ENCODE measurements at places on chromosomes 16 and 17.

DNA sequence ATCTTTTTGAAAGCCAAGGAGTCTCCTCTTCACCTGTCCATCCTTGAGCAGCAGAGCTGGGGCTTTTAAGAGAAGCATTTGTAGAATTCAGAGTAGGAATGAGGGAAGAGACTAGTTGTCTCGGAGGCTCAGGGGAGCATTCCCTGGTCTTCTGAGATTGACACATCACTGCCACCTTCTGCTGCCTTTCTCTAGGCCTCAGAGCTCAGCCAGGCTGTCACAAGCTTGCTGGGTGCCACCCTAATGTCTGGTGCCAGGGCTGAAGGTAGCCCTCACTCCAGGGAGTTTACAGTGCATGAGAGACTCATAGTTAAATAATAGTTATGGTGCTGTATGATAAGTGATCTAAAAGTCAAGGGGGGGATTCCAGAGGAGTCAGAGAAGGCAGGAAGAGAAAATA is 39.7 kb downstream of the B9D1 start:
- no peak for DNase-seq

- no peak for DNase-seq
Observed at GRCh38 chr17:66830451-66830850, 4.5 kb upstream of the CACNG5 start.

DNA sequence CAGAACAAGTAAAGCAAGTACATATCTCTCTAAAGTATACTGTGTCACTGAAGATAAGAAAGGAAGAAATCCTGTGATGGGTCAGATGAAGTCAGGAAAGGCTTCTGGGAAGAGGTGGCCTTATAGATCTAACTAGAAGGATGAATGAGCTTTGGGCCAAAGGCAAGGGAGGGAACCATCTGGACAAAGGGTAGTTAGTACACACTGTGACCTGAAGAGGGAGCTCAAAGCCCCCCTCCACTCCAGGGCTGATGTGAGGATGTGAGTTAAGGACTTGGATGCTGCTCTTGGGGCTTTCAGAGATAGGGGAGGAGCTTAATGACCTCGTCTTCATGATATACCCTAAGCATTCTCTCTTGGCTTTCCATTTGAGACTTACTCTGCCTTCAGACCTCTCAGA is 185.3 kb upstream of the CACNG3 start:
- DNase-seq = peak; percentile 27

DNA sequence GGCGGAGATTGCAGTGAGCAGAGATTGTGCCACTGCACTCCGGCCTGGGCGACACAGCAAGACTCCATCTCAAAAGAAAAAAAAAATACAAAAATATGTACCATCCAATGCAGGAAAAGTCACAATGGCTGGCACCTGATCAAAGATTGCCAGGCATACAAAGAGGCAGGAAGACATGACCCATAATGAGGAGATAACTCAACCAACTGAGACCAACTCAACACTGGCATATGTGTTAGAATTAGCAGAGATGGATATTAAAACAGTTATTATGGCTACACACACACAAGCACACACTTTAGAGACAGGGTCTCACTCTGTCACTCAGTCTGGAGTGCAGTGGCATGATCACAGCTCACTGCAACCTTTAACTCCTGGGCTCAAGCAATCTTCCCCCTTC is 10.6 kb downstream of the QRICH2 start:
- no peak for DNase-seq

- no peak for DNase-seq
Observed at GRCh38 chr17:40074871-40075200, 12.1 kb downstream of the THRA start.

- no peak for DNase-seq
Observed at GRCh38 chr17:69557339-69557738, 142.8 kb downstream of the MAP2K6 start.

GRCh38 chr17:48347177-48347576 is 82.8 kb downstream of the SKAP1 start:
- DNase-seq = no peak

DNA sequence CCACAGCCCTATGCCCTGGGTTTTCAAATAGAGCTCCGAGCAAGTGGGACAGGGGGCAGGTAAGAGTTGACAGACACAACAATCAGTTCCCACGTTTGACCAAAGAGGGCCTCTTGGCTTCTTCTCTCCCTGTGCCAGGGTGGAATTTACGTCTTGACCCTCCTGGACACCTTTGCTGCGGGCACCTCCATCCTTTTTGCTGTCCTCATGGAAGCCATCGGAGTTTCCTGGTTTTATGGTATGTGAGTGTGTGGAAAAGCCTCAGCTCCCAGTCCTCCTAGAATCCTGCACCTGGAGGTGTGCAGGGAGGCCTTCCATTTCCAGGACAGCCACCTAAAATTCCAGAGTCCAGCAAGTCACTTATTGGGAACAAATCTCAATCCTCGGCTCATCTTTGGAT is 42.5 kb downstream of the SLC6A2 start:
- no peak for DNase-seq

DNA sequence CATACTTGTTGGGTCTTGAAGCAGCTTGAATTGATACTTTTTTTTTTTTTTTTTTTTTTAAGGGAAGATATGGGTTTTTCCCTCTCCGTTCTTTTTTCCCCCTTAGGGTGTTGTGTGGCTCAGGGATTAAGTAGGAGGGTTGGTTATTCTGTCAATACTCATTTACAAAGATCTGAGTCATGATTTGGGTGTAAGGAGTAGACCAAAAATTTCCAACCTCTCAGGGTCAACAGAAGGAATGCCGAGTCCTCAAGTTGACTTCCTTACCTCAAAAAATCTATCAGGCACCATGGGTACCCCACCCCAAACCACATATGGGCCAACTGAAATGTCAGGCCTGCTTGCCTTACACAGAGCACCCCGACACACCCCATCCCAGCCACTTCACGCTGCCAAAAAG is 230.5 kb downstream of the CCDC182 start:
- DNase-seq = no peak

DNA sequence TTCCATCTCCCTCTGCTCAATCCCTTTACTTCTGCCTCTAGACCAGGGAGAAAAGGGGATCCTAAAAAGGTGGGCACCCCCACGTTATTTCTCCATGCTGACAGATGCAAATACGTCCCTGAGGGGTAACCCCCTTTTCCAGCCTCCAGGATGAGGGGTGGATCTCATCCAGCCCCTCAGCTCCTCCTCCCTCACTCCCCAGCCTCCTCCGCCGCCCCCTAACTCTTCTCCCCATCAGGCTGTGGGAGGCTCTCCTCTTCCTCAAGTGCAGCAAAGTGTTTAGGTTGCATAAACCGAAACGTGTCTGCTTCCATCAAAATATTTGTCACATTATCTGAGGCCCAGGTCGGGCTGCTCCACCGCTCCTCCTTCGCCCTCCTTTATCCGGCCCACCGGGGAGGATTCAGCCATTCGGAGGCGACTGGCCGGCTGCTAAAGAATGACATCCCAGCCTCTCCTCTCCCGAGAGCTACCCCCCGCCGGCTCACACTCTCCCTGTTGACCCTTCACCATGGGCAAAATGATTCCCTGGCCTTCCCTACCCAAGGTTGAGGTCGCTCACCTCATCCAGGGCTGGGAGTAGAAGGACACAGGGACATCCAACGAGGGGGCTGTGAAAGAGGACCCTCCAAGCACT is 1.2 kb upstream of the C1QL1 start:
- DNase-seq = no peak

DNA sequence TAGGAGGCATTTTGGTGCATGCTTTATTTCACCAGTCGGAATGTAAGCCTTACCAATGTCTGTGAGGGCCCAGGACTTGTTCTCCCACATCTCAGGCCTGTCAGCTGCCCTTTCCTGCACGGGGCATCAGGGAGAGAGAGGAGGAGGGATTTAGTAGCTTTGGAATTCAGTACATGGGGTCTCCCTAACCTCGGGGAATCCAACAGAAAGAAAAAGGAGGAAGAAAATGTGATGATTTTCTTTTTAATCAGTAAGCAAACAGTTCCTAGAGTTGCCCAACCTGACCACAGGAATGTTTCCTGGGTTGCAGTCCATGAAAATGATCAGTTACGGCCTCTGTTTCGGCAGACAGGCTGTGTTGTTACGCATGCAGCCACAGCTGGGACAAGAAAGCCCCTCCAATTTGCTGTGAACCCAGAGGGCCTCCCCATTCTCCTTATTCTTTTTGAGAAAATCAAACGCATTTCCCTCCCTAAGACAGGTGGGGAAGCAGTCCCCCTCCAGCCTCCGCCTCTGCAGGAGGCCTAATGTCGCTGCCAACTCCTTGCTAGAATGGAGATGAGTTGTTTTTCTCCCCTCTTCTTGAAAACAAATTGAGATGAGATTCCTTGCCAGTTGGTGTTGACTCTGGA is 53.1 kb upstream of the TANGO6 start:
- no peak for DNase-seq

DNA sequence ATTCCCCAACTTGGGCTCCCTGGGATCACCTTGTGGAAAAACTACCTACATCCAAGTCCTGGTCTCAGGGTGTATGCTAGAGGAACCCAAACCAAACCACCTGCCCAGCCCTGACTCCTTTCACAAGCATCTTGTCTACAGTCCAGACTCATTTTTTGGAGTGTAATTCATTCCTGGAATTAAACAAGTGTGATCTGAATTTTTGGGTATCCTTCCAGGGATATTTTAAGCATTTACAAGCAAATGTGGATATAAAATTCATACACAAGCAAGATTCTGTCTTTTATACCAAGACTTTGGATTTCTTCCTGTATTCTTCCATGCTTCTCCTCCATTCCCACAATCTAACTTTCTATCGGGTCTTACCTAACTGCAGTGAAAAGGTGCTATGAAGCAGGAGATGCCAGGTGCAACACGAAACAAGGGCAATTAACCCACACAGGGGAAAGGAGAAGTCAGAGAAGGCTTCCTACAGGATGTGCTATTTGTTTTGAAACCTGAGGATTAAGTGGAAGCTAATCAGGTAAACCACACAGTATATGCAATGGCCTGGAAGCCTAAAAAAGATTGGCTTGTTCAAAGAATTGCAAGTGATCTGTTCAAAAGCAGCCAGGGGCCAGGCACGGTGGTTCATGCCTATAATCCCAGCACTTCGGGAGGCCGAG is 417.2 kb upstream of the C16orf82 start:
- DNase-seq = no peak

DNA sequence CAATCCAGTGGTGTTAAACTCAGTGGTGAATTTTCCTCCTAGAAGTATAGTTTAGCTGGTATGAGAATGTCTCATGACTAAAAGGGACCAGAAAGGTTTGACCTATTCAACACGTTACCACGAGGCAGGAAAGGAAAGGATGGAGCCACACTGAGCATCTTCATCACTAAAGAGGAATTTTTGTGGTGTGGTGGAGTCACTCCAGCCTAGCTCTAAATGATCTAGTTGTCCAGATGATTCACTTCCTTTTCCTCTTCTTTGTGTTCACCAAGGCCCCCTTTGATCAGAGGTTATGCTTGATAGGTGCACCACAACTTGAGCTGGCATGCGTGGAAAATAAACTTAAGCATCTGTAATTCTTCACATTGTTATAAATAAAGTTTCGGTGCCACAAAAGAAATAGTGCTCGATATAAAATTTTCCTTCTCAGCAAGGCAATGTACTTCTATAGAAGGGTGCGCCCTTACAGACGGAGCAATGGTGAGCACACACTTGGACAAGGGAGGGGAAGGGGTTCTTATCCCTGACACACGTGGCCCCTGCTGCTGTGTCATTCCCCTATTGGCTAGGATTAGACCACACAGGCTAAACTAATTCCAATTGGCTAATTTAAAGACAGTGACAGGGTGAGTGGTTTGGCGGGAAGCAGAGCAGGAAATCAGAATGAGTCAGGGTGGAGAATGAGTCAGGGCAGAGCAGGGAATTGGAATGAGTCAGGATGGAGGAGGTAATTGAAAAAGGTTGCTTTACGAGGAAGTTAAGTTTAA is 254.6 kb downstream of the HS3ST3A1 start:
- no peak for DNase-seq

GRCh38 chr17:51540151-51540550 is 279.8 kb downstream of the UTP18 start:
- no peak for DNase-seq

DNA sequence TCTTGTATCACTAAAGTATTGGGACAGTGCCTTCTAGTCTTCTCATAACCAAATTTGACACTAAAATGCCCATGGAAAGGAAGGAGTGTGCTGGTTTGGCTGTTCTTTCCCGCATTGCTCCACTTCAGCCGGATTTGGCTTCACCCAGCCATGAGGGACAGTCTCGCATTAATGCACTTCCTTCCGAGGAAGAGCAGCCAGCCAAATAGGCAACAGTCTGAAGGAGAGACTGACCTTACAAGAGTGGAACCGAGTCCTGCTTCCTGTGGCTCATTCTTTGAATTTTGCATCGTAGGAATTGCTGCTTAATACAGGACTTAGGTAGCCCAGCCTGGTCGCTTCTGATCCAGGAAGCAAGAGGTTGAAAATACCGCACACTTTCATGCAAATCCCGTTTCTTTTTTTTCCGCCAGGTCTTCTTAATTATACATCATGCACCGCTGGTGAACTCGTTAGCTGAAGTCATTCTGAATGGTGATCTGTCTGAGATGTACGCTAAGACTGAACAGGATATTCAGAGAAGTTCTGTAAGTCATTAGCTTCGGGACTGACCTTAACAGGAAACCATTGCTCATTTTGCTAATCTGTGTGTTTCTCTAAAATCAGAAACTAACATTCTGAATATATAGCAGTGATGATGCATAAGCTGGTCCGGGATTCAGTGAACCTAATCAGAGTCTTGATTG is 38.2 kb downstream of the CLEC16A start:
- no peak for DNase-seq

DNA sequence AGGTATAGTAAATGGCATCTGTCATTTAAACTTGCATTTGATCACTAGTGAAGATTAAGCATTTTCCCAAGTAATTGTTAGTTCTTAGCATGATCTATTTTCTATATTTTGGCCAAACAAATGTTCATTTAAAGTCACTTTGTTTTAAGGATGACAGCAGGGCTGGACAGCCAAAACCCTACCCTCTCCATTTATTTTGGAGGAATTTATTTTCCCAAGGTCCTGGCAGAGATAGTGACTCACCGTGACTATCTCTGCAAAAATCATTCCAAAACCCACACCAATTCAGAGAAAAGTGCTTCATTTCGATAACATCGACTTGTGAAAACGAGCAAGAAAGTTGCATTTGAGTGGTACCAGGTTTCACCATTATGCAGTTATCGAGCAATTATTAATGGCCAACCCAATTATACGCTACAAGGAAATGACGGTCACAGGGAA is 665 bp upstream of the AKAP1 start:
- DNase-seq = no peak

DNA sequence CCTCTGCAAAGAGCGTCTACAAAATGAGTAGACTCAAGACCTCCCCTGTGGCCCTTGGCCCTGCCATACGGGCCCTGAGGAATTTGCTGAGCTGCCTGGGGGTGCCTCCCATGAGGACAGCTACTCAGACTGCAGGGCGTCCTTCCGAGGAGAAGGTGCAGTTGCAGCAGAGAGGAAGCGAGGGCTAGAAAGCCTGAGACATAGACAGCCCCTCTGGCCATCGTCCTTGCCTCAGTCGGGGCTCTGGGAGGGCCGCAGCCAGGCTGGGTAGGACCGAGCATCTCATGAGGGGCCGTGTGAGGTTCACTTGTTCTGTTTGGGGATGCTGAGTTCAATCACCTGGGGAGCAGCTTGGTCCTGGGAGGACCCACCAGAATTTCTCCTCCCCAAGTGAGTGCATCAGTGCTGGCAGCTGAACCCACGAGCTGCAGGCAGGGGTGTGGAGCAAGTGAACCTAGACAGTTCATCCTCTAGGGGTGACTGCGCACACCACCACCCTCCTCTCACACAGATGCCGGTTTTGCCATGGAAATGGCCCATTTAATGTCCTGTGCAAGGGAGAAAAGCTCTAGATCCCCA is 20.3 kb downstream of the RAB11FIP4 start:
- no peak for DNase-seq

All from CD4-positive, alpha-beta T cell (primary cell).